ENCODE measurements at places on chromosomes 13 and 19.

GRCh38 chr19:1389033-1389940 lies 5.6 kb downstream of the NDUFS7 start:
- DNase-seq: no peak

DNA sequence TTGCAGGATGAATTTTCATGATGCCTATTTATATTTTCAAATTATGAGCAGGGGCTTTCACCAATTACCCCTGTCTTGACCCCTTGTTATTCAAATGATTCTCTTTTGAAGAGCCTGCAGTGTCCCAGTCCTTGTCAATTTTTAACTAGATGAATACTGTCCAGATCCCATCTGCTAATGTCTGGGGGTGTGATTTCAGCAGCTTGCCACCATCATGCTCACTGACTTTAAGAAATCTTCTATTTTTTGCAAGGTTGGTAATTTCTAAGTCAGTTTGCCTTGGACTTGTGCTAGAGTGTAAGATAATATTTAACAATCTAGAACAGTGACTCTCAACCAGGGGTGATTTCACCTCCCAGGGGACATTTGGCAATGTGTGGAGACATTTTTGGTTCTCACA lies 106.0 kb downstream of the CACNA1A start:
- DNase-seq: no peak

DNA sequence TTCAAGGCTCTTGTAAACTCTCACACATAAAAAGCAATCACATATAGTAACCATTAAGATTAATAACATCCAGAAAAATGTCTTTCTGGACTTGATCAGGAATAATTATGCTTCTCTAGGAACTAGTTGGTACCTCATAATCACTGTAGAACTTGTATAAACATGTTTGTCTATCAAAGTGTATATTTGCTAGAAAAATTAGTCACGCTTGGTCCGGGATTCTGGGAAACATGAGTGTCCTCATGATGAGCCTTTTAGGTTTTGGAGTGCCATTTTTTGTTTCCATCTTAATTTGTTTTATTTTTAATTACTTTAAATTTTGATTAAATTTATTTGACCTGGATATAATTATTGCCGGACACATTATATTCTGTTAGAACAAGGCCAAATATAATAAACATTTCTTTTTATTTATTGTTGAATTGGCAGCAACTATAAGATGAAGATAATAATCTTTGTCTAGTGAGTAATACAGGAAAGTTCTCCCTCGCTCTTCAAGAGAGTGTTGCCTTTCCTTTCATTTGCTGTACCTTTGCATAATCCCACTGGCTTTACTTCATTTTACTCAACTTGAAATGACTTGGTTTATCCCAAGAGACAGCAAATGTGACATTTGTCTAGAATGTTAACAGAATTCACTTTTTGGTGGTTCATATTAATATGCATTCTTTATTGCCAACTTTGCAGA lies 207.0 kb downstream of the NALCN start:
- no peak for DNase-seq

GRCh38 chr13:42401376-42401775 lies 129.4 kb downstream of the AKAP11 start:
- no peak for DNase-seq

GRCh38 chr13:49714757-49715156 lies 23.5 kb upstream of the EBPL start:
- no peak for DNase-seq

GRCh38 chr13:73842184-73842583 lies 292.0 kb downstream of the KLF12 start:
- no peak for DNase-seq

DNA sequence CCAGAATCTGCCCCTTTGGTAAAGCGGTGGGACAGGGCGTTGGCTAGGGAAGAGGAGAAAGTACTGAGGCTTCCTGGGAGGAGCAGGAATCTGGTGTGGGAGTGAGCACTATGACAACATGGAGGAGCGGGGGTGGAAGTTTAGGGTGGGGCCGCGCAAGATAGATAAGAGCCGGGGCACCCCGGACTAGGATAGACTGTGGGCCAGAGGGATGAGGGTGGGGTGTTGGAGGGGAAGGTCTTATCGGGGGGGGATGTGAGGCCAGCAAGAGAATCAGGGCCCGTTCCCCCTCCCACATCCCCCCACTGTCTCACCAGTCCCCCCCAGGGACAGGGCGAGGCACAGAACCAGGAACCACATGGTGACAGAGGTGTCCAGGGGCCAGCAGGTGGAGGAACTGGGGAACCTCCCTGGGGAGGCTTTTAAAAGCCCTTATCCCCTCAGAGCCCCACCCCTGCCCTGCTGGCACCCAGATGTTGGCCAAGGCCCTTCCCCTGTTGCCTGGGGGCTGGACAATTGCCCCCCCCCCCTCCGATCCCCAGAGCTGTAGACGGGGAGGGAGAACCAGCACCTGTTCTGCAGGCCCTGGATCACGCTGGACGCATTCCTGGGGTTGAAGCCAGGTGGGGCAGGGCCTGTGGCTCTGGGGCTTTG lies at the start of gene KLK1:
Gene KLK1, minus strand, starts transcription at position 399 of the 654 bp plus-strand sequence. Its CDS starts 39 bp downstream, at position 360.
- DNase-seq: no peak

DNA sequence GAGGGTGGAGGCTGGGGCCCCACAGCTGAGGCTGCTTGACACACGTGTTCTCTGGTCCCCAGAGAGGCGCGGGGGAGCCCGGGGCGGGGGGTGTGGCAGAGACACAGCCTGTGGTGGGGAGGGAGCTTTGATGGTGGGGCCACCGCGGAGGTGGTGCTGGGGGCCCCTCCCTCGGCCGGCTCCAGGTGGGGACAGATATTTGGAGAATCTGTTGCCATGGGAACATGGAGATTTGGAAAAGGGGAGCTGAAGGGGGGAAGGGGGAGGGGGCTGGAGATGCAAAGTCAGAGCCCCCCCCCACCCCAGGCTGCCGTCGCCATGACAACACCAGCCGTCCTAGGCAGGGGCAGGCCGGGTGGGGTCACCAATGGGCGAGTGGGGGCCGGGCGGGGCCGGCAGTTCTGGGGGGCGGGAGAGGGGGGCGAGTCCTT lies 1.2 kb downstream of the PRKCG start:
- no peak for DNase-seq
